Body of pancreas (tissue), 4 donors: ENCODE measurements at places on chromosomes 6 and 20. TPM values are rescaled to one million over a fixed set of nuclear protein-coding genes. Genes with fewer than 3 reads are reported as not detected.
A peak's percentile ranks its signal among the peaks of the same experiment; 100 is the strongest.

DNA sequence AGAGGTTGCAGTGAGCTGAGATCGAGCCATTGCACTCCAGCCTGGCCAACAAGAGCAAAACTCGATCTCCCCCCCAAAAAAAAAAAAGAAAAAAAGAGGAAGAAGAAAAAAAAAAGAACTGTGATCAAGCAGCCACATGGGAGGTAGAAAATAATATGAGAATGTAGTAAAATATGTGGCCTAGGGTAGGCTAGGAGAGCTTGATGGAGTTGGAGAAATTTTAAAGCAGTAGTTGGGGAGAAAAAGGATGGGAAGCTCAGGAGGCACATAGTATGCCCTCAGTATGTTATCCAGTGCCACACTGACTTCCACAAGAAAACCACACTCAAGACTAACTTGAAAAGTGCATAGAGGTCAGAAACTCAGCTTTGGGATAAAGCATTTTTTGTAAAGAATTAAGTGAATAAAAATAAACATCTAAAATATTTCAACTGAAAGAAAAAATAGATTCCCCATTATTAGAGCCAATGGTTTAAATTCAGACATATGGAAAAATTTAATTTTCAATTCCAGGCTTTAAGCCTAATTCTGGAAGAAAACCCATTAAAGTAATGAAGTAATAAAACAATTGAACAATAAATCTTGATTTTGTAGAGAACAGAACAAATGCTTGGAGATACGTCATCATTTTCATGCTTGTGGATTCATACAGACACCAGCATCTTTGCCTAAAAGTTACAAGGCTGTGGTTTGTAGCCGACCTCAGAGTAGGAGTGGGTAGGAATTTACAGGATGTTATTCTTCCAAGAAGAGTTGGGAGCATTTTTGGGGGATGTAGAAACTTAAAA is 34.7 kb downstream of the PLEKHG1 start:
- DNase-seq, result no peak

GRCh38 chr20:6053776-6054688 is at the start of gene LRRN4:
LRRN4 (minus strand) TSS chr20:6054060; CDS start chr20:6052799, 1,261 bp downstream.
- peak; percentile 57 for DNase-seq

DNA sequence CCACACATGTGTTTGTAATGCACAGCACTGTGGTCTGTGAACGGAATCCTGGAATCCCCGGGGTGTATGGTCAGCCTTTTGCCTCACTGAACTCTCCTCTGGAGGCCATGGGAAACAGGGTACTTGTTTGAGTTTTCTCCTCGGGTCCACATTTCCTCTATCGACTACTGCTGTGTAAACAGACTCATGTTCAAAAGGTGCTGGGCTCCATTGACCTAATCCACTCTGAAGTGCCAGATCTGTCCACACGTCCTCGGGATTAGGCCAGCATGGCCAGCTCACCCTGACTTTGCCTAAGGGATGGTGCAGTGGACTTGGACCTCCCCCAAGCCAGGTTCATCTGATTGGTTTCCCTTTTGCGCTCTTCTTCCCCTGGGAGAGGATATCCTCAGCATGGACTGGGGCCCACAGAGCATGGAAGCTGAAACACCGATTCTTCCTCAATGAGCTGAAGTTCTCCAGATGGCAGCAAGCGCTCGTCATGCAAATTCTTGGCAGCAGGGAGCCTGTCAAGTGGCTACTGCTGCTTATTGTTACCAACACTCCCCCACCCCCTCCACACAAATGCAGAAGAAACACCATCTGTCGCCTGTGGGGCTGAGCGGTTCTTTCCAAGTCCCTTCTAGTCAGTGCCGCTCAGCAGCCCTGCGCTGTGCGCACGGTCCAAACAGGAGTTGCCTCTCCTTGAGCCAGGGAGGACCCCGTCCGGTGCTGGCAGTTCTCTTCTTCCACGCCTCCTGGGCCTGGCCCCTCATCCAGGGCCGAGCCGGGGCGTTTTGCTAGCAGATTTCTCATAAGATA is 292.6 kb upstream of the MARCKS start:
- peak; percentile 76 for DNase-seq

DNA sequence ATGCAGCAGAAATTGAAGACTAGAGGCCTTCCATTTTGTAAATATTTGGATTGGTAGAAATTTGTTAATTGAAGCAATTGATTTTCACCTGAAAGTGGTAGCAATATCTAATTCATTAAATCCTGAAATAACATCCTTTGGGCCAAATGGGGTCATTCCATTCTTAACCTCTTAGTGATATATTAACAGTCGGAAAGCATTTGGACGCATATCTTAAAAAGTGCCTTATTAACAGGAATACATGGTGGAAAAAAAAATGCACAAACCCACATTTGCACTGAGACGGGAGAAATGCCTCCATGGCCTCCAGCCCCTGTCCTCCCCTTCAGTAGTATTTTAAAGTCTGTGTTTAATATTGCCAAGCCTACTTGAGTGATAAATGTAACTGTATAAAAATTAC is 205.5 kb downstream of the TFAP2B start:
- DNase-seq, result no peak

- DNase-seq, result no peak
Observed at GRCh38 chr6:63307581-63308246, 12.1 kb downstream of the LGSN start.

- DNase-seq, result no peak
Observed at GRCh38 chr6:41638002-41638934, at the start of gene MDFI. MDFI (plus strand) TSS chr6:41638468; CDS start chr6:41638750, 282 bp downstream.

- no peak for DNase-seq
Observed at GRCh38 chr6:161044335-161044734, 52.8 kb downstream of the MAP3K4 start.

TSPO2 gene
- total RNA-seq, result not detected

LAMA2 gene
- total RNA-seq, result 43.3 TPM

SLCO4A1 gene
- 2.6 TPM for total RNA-seq

EBF4 gene
- 13.0 TPM for total RNA-seq
